Ureter (tissue), 1 donor: ENCODE measurements at places on chromosomes 3 and 15. TPM values are rescaled to one million over a fixed set of nuclear protein-coding genes. Genes with fewer than 3 reads are reported as not detected.

GJD2 gene
- not detected for total RNA-seq

TJP1 gene
- total RNA-seq: 120 TPM

DUOX1 gene
- 85.5 TPM for total RNA-seq

NSMCE3 gene
- total RNA-seq: 8.9 TPM

SLC7A14 gene
- total RNA-seq: not detected

IMPG2 gene
- total RNA-seq: 0.31 TPM

SAXO2 gene
- total RNA-seq: 2.6 TPM

NAALADL2 gene
- total RNA-seq: 59.2 TPM

ROBO1 gene
- 38.8 TPM for total RNA-seq

UQCRC1 gene
- total RNA-seq: 178 TPM
